Stimulated activated CD4-positive, alpha-beta T cell treated with anti-CD3 and anti-CD28 coated beads, Interleukin-12 subunit alpha, Interleukin-12 subunit beta, amount 100 ng/mL, for 4 hours (primary cell): ENCODE measurements at places on chromosomes 3 and 15.

- DNase-seq: no peak
These were observed 73.2 kb downstream of the CHDH start for GRCh38 chr3:53773021-53773436.

GRCh38 chr15:38149315-38149714 is 103.3 kb upstream of the SPRED1 start:
- DNase-seq: no peak

DNA sequence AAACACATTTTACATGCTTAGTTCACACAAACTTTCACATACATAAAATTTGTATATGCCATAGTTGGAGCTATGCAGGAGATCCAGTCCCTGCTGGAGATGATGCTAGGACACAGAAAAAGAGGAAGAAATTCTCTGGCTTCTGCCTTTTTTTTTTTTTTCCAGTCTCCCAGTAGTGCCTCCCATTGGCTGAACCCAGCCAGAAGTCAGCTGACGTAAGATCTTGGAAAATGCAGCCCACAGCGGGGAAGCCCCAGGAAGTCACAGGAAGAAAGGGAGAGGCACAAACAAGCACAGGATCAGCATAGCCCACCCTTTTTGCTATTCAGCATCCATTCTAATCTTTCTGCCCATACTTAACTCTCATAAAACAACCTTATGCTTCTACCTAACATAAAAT is 38.5 kb downstream of the SCN11A start:
- no peak for DNase-seq

DNA sequence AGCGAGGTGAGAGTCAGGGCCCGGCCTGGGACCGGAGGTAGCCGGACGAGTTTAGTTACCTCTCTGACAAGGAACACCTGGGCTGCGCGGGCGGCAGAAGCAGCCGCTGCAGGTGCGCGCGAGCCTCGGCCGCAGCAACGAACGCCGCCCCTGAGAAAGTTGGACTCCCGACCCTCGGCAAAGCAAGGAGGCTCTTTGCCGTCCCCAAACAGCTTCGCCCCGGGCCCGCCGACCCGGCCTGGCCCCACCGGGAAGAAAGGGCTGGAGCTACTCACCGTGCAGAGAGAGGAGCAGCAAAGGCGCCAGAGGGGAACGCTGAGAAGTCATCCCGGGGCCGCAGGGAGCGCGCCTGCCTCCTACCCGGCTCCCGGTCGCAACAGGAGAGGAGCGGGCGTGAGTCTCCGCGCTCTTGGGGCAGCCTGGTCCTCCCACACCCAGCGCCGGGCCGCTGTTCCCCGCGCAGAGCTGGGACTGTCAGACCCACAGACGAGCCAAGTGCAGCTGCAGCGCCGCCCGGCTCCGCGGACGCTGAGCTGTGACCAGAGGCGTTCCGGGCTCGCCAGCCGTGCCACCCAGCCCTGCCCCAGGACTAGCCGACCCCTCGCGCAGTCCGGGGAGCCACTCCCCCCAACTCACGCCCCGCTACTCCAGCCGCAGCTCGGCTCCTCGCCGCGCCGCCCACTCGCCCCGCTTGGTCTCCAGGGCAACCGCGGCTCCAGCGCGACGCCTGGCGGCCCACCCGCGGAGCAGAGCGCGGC is at the start of gene IGSF11:
IGSF11 (minus strand) TSS at position 591 of the 758 bp plus-strand sequence; CDS start at position 327, 264 bp downstream.
- peak; percentile 73 for DNase-seq

DNA sequence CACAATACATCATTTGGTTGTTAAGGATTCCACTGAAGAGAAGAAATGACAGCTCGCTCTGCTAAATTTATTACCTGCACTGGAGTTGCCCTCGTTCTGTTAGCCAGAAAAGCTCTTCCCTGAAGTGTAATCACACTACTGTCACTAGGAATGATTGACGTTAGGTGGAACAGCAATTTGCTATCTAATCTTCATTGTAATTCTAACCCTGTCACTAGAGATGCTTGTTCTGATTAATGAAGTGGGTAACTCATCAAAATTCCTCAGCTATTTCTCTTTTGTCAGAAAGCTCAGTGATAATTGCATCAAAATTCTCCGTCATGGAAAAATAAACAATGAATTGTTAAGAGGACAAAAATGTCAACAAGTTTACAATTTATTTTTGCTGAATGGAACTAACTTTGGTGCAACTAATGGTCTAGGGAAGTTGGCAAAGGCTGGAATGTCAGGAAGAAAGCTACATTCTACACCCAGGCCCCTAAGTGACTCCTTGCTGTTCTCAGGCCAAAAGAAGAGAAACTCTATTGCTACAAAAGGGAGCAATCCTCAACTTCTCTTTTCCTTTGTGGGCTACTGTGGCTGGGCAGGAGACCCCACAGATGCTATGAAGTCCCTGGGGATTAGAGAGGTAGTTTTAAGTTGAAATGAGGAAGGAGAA is 34.1 kb downstream of the CCDC191 start:
- no peak for DNase-seq

GRCh38 chr15:42184736-42185135 is 23.4 kb downstream of the VPS39 start:
- DNase-seq: no peak

- no peak for DNase-seq
These were observed 6.3 kb downstream of the AEN start for GRCh38 chr15:88627463-88627862.

DNA sequence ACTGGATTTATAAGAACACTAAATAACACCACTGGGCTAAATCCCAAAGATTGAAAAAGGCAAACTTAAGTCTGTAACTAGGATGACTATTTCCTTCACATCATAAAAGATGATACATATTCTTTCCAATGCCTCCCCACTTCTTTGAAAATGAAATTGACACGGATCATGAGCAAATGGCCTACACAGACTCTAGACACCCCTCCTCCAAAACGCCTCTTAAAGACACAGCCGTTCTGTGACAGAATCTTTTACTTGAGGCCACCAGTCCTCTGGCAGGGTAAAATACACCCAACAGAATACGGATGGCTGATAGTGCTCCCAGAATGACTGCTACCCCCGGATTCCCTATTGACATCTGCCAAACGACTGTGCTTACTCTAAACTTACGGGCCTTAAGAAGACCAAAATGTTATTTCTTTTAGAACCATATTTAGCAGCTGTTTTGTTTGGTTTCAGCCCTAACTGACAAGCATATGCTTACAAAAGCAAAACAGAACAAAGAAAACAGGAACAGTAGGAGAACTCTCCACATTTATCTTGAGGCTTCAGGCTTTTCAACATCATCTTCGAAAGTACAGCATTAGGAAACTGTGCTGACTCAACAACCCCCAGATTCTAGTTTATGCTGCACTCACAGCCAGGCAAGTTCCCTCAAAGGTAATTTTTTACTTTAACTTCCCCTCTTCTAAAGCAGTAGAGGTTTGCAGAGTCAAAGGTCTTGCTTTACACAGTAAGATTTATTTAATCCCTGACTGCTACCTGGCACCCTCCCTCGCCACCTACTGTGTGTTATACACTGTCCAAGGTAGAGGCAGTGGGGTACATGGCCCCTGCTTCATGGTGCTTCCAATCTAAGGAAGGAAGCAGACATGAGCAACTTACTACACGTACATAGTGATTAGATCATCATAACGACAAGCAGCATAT is 84.3 kb downstream of the TNIK start:
- no peak for DNase-seq

DNA sequence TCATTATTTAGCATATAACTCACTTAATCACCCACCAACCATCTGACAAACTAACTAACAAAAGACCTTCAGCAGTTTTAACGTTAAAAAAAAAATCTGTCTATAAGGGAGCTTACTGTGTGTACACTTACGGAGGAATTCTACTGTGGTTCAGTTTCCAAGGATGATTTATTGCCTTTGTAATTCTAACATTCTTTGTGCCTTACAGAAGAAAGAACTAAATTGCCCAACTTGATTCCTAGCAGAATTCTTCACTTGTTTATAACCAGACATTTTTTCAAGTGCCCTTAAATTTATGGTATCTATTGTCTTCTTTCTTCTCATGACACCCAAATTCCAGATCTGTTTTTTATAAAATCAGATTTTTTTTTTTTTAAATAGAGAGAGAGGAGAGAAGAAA is 119.7 kb upstream of the IGSF10 start:
- no peak for DNase-seq

GRCh38 chr15:63967616-63968015 is 78.7 kb downstream of the DAPK2 start:
- no peak for DNase-seq
